ENCODE measurements at places on chromosomes 13 and 19. TPM values are rescaled to one million over a fixed set of nuclear protein-coding genes. Genes with fewer than 3 reads are reported as not detected.

GRCh38 chr13:32905063-32905863, 111.0 kb upstream of the KL start:
- peak; percentile 33 for DNase-seq

The HRC gene
- total RNA-seq, result not detected

The GIPC3 gene
- 0.20 TPM for total RNA-seq

DNA sequence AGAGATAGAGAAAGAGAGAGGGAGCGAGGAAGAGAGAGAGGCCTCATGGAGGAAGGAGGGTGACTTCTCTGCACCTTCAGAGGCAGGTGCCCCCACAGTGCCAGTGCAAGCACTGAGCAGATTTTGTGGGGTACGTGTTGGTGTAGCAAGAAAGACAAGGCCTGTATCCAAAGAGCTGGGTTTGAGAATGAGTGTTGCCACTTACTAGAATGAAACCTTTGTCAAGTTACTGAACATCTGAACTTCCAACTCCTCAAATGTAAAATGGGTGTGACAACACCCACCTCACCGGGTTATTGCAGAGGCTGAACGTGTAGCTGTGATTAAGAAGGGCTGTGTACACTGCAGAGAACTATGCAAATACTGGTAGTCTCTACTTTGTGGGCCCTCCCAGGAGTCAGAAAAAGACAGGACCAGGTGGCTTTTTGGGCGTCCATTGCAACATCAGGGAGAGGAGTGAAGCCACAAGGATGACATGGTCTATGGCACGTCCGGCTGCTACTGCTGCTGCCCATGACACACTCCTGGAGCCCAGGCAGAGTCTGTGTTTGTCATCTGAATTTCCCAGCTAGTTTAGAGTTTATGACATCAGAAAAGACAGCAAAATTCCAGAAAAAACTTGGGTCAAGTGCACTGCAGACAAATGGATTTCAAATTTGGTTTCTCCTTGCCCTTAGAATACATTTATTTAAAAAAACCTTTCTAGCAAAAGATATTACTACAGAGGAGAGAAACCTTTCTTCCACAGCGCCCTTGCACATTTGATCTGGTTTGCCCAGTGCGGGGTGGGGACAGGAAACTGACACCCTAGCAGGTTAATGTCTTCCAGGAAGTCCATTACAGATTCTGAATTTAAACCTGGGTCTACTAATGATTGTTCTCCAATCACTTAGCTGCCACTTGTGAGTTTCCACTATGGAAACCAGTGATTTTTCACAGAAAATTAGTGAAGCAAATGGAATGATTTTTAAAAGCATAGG, 54.0 kb upstream of the ATP12A start:
- peak; percentile 65 for DNase-seq

DNA sequence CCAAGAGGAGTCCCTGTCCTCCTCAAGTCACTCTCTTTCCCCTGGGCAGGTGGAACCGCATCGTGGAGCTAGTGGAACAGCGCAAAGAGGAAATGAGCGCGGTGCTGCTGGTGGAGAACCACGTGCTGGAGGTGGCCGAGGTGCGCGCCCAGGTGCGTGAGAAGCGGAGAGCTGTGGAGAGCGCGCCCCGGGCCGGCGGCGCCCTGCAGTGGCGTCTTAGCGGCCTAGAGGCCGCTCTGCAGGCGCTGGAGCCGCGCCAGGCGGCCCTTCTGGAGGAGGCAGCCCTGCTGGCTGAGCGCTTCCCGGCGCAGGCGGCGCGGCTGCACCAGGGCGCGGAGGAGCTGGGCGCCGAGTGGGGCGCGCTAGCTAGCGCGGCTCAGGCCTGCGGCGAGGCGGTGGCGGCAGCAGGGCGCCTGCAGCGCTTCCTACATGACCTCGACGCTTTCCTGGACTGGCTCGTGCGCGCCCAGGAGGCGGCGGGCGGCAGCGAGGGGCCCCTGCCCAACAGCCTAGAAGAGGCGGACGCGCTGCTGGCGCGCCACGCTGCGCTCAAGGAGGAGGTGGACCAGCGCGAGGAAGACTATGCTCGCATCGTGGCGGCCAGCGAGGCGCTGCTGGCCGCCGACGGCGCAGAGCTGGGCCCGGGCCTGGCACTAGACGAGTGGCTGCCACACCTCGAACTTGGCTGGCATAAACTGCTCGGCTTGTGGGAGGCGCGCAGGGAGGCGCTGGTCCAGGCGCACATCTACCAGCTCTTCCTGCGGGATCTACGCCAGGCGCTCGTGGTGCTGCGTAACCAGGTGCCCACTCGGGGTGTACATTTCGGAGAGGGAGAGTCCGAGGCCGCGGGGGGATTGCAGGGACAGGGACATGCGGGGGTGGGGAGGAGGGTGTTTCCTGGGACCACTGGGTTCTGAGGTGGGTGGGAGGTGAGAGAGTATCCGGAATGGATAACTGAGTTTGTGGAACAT, 52.8 kb downstream of the SPTBN4 start:
- no peak for DNase-seq

The LILRA6 gene
- total RNA-seq, result 0.65 TPM

All from activated CD4-positive, alpha-beta memory T cell treated with anti-CD3 and anti-CD28 coated beads, Interleukin-2, amount 10 ng/mL, durations not matched to agents 7 days and 5 days (primary cell).